GOT3 (cell line): ENCODE measurements at places on chromosomes 3 and 15.

DNA sequence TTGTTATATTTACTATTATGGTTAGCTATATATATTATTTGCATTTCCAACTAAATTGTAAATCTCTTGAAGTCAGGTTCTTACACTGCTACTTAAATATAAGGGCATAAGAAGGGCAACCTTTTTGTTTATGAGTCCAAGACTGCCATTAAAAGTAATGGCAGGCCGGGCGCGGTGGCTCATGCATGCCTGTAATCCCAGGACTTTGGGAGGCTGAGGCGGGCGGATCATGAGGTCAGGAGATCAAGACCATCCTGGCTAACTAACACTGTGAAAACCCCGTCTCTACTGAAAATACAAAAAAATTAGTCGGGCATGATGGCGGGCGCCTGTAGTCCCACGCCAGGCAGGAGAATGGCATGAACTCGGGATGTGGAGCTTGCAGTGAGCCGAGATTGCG is 2.9 kb upstream of the P2RY1 start:
- no peak for DNase-seq

DNA sequence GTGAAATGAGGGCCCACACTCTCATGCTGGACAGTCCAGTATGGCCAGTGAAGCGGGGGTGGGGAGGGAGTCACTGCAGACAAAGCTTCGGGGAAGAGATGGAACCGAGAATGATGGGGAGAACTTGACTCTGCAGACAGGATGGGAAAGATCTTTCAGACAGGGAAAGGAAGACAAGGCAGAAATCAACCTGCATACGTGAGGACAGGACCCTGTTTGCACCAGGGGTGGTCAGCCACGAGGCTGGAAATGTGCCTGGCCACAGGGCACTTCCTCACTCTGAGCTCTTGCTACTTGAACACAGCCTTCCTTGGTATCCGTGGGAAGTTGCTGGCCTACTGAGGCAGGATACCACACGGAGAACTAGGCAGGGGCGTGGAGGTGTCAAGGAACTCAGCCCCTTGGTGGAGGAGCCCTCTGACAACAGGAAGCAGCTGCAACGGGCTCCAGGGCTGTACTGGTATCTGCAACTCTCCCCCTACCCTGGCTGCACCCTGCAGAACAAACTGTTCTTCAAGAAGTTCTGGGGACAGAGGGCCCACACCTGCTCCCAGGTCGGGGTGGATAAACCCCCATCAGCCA is 9.3 kb upstream of the SRP14 start:
- DNase-seq, result no peak

DNA sequence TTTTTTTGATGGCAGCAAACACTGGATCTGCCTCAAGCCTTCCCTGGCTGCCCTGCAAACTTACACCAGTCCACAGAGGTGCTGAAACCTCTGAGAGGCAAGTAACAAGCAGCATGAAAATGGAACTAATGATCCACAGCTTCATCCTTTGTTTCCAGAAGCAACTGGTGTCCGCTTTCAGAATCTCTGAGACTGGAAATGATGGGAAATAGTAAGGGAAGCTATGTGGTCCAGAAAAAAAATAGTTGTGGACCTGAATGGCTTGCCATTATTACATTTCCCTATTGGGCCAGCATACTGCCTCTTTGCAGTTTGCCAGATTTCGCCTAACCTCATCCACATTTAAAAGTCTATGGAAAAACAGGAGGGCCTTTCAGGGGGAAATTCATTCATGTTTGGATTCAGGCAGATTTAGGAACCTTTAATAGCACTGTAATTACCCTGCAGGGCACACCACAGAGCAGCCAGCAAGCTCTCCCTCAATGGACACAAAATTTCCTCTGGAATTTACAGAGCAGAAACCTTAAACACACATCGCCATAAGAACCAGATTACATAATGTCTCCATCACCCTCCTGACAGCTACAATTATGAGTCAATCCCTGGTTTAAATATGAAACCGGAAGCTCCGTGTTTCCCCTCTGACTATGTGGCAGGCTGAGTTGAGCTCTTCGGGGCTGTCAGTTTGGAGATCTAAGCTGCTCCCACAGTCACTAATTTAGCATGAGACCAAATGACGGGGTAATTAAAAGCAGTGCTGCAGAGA is 134.4 kb downstream of the TMCO5A start:
- DNase-seq, result no peak

- DNase-seq, result no peak
Measured at GRCh38 chr3:138938877-138939560, 7.9 kb downstream of the FOXL2 start.

DNA sequence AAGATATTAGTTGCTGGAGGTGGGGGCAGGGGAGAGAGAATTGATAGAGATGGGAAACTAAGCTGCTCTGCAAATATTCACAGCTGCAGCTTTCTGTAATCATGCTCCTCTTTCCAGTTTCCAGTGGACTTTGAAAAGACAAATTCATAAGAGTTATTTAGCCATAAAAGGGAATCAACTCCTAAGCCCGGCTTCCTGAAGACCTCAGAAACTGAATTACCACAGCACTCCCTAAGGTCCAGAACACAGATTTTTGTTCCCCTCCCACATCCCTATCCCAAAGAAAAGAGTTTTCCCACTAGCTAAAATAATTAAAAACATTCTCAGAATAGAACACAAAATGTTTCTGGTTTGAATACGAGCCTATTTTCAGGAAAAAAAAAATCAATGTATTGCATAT is 871.8 kb upstream of the NR2F2 start:
- no peak for DNase-seq

DNA sequence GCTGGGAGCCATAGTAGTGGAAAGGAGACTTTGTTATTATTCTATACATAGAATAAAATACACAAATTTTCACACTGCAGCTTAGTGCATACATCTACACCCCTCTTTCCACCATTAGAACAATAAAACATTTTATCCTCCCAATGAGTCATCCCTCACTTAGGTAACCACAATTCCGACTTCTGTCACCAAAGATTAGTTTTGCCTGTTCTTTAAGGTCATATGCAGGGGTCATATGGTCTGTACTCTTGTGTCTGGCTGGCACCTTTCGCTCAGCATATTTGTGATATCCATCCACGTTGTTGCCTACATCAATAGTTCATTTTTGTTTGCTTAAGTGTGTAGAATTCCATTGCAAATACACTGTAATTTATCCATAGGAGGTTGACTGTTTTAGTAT is 399.4 kb downstream of the SHQ1 start:
- DNase-seq, result no peak

GRCh38 chr3:183114384-183115178 is 15.3 kb upstream of the MCCC1 start:
- no peak for DNase-seq

DNA sequence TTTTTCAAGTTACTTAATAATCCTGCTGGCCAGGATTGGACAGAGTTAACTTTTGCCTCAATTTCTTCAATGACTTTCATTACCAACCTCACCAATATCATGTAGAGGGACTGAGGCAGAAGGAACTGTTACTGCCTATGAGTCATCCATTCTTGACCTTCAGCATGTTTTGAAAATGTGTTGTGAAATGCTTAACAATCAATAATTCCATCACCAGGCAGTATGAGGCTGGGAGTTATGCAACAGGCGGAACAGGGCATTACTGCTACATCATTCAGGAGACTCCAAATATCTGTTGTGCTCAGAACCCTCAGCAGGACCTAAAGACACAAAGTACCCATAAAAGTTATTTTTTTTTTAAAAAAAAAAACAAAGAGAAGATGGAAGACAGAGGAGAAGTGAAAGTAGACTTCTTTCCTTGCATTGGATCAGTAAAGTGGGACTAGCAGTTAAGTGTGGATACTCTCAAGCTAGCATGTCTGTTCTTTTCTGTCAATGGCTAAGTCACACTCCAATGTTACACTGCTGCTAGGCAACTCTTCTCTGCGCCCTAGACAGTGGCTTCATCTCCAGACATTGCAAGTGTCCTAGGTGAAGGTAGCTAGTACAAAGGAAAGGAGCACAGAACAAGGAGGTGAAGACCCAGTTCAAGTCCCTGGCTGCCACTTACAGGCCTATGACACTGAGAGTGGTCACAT is 184.9 kb upstream of the LPP start:
- DNase-seq, result no peak

- DNase-seq, result no peak
Measured at GRCh38 chr3:134306320-134306719, 55.7 kb upstream of the RYK start.

GRCh38 chr15:77504306-77504705 is 83.6 kb downstream of the HMG20A start:
- DNase-seq, result no peak

DNA sequence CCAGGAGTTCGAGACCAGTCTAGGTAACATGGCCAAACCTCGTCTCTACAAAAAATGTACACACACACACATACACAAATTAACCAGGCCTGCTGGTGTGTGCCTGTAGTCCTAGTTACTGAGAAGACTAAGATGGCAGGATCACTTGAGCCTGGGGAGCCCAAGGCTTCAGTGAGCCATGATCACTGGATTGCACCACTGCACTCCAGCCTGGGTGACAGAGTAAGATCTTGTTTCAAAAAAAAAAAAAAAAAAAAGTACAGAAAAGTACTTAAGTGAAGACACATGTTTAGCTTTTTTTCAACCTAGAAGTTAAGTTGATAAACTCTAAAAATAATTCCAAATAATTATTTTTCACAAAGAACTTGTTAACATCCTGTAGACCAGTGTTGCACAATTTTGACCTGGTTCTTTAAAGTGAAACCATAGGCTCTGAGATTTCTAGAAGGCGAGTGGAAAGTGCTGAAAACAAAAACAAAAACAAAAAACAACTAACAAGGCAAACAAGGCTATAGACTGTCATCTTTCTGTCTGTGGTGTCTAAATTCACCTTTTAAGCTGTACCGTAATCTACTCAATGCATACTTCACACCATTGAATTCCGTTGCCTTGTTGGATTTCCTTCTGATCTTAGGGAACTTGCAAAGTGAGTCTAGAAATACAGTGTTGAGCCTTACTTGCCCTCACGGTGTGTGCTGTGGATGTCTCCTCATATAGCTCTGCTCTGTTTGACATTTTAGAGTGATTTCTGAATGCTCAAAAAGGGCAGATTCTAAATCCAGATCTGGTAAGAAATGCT is 63.5 kb downstream of the CHST2 start:
- no peak for DNase-seq

GRCh38 chr15:64580696-64581407 is 120.5 kb downstream of the ZNF609 start:
- no peak for DNase-seq

- DNase-seq, result no peak
Measured at GRCh38 chr15:41573396-41573795, 14.4 kb downstream of the TYRO3 start.

DNA sequence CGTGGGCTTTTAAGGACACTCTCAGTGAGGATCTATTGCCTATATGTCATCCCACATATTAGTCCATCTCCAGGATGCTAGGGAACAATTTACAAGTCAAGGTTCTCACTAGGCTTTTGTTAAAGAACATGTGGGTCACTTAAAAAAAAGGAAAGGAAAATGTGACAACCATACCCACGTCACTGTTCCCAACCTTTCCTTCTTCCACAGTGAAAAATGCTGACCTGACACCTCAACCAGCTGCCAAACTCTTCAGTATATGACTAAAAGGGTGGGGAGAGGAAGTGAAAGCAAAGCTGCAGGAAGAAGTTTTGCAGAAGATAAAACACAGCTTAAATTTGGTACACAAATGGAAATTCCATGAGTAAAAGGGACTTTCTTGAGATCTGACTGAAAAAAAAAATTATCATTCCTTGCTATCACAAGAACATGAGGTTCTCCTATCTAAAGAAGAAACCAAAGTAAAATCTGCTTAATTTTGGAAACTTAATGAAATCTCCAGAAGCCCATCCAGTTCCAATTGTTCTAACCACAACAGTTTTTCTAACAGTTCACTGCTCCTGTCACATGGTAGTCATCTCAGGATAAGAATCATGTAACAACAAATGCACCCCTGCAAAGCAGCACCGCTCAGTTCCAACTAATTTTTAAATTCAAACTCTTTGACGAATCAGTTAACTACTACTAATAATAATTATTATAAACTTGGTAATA is 117.0 kb upstream of the TSPAN3 start:
- DNase-seq, result no peak

- DNase-seq, result no peak
Measured at GRCh38 chr3:105869861-105870755, 1.3 kb upstream of the CBLB start.

- DNase-seq, result no peak
Measured at GRCh38 chr3:168162172-168162571, 66.4 kb upstream of the GOLIM4 start.

DNA sequence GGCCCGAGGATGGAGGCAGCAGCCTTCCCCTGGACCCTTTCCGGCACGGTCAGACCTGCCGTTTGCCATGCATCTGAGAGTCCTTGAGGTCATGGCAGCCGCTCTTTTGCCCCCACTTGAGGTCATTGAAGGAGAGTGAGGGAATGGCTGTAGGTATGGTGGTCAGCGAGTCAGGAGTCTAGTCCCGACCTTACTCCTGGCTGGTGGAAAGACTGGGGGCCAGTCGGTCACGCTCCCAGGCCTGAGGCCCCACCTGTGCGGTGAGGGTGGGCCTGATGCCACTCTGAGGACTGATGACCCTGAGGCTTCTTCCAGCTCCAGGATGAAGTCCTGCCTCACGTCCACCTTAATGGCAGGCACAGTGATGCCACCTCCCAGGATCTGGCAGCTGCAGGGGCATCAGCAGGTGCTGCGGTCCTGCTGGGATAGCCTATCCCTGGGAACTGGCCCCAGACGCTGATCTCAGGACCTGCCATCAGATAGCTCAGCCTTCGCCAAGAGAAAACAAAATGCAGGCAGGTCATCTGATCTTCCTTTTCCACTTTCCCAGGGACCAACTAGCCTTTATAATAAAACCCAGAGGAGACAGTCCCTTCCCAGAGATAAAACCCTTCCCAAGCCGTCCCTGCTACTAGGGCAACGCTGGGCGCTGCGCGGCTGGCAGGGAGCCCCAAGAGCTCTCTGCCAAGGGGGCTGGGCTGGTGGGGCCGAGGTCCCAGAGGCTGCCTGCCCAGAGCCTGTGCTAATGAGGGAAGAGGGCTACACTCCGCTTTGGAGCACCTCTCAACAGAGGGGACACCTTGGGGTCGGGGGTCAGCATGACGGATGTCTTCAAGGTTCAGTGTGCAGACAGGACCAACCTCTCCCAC is 42.2 kb downstream of the TM2D3 start:
- DNase-seq, result no peak

GRCh38 chr3:31022716-31023115 is 128.3 kb upstream of the GADL1 start:
- no peak for DNase-seq

GRCh38 chr3:20912406-20912805 is 726.4 kb upstream of the SGO1 start:
- DNase-seq, result no peak

DNA sequence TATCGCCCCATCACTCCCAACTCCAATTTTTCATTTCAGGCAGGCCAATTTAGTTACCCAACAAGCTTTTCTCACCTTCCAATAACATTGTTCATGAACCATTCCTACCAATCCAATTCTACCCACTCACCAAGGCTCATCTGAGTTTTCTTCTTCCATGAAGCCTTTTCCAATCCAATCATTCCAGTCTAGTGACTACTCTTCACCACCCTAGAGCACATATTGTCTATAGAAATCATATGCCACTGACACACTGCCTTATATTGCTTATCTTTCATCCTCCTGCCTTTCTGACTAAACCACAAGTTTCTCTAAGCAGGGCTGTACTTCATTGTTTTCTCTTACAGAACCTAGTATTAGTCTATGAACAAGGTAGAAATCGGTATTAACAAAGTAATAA is 11.4 kb downstream of the CCDC14 start:
- DNase-seq, result no peak
